ENCODE measurements at places on chromosomes 2 and 18.
A peak's percentile ranks its signal among the peaks of the same experiment; 100 is the strongest.

DNA sequence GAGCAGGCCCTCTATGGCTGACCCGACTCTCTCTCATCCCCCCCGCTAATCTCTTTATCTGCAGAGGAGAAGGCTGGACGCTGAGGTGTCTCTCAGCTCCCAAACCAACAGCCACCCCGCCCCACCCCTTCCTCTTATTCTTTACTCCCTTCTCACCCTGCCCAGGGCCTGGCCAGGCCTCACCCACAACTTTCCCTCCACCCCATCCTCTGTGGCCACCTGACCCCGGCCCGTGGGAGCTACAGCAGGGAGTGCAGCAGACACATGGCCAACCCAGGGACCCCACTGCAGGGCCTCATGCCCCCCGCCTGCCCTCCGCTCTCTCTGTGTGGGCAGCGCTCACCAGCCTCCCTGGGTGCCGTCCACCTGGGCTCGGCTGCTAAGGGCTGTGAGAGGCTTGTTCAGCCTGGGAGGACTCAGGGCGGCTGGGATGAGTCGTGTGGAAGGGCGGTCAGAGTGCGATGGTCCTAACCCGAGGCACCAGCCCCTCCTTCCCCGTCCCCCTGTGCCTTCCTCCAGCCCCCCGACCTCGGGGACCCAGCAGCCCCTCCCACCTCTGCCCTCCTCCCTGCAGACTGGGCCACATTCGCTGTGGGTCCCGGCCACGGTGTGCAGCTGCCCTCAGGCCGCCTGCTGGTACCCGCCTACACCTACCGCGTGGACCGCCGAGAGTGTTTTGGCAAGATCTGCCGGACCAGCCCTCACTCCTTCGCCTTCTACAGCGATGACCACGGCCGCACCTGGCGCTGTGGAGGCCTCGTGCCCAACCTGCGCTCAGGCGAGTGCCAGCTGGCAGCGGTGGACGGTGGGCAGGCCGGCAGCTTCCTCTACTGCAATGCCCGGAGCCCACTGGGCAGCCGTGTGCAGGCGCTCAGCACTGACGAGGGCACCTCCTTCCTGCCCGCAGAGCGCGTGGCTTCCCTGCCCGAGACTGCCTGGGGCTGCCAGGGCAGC, 6.8 kb downstream of the NEU4 start:
- no peak for DNase-seq

DNA sequence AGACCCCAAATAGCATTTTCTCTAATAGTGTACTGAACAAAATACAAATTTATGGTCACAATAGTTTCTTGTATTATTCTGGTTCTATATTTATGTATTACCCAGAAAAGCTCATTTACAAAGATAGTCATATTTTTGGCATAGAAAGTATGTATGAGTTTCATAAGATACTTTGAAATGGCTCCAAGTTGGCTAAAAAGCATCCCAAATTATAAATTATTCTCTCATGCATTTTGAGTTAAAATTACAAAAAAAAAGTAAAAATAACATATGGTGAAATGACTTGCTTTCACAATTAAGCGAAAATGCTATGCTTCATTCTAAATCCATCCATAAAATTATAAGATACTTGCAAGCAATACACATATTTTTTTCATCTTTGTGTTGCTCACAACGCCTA, 530.7 kb downstream of the ZNF804A start:
- DNase-seq, result no peak

- DNase-seq, result no peak
These were observed 1.0 kb upstream of the TUBB6 start for GRCh38 chr18:12306752-12307700.

GRCh38 chr2:48337871-48338270, 192.1 kb upstream of the STON1 start:
- no peak for DNase-seq

DNA sequence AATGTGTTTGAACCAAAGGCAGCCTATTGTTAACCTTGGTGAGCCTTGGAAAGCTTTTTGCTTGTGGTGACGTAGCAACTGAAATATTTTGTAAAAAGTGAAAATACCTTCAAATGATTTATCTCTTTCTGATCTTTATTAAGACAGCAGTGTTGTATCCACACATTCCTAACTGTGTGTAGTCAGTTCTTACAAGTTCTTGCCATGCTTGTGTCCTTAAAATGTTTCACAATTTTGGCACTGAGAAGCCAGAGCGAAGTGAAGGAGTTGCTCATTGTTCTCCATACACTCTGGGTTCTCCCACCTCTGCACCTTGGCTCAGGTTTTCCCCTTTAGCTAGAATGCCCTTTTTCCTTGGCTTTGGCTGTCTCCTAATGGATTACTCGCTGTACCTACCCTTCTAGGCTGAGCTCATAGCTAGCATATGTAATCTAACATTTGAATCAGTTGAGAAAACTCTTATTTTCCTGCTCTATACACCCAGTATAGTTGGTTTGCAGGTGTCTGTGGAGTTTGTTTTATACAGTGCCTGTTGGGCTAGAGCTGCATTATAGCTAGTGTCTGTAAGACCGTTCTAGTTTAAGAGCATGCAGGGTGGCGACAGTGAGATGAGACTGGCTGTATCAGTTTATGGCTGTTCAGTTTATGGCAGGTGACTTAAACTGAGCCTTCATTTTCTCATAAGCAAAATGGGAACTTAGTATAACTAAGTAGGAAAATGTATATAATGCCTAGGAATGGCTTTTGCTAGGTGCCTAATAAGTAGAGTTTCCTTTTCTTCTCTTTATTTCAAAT, 45.5 kb downstream of the FMNL2 start:
- DNase-seq, result no peak

GRCh38 chr2:226151157-226151556, 648.5 kb downstream of the IRS1 start:
- DNase-seq, result no peak

GRCh38 chr18:68314403-68314802, 400.5 kb downstream of the TMX3 start:
- DNase-seq, result peak; percentile 2

DNA sequence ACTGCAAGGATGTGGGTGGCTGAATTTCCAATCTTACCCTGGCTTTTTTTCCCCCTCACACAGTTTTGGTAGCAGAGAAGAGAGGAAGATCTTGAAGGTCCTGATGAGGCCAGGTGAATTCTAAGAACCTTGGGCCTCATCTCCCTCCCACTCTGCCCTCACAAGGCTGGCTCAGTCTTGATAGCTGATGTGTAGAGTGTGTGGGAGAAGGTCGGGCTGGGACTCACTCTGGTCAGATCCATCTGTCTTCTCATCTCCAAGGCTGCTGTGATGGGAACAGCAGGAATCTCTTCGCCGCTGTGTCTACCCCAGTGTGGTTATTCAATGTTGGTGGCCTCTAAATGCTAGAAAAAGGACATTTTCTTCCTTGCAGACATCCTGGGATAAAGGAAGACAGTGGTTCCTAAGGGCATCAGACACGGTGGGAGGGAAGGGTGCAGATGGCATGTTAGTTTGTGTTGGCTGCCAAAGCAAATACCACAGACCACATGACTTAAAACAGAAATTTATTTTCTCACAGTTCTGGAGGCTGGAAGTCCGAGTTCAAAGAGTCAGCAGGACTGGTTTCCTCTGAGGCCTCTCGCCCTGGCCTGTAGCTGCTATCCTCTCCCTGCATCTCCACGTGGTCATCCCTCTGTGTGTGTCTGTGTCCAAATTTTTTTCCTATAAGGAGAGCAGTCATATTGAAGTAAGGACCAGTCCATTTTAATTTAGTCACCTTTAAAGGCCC, 37.6 kb upstream of the MGAT4A start:
- DNase-seq, result no peak

- no peak for DNase-seq
These were observed 22.8 kb downstream of the SRBD1 start for GRCh38 chr2:45588158-45588829.

GRCh38 chr2:16181062-16181740, 240.9 kb downstream of the MYCN start:
- no peak for DNase-seq

- DNase-seq, result no peak
These were observed 47.1 kb upstream of the SELENOI start for GRCh38 chr2:26298638-26299393.

- DNase-seq, result no peak
These were observed 67.4 kb downstream of the SLC9A2 start for GRCh38 chr2:102686479-102687439.
